ENCODE measurements at places on chromosomes 13 and 19.

GRCh38 chr19:609004-609346 is 19.3 kb downstream of the HCN2 start:
- DNase-seq: no peak

- peak; percentile 13 for DNase-seq
Observed at GRCh38 chr13:77184455-77184854, 142.4 kb downstream of the MYCBP2 start.

- no peak for DNase-seq
Observed at GRCh38 chr13:42816538-42816937, 35.2 kb downstream of the FAM216B start.

DNA sequence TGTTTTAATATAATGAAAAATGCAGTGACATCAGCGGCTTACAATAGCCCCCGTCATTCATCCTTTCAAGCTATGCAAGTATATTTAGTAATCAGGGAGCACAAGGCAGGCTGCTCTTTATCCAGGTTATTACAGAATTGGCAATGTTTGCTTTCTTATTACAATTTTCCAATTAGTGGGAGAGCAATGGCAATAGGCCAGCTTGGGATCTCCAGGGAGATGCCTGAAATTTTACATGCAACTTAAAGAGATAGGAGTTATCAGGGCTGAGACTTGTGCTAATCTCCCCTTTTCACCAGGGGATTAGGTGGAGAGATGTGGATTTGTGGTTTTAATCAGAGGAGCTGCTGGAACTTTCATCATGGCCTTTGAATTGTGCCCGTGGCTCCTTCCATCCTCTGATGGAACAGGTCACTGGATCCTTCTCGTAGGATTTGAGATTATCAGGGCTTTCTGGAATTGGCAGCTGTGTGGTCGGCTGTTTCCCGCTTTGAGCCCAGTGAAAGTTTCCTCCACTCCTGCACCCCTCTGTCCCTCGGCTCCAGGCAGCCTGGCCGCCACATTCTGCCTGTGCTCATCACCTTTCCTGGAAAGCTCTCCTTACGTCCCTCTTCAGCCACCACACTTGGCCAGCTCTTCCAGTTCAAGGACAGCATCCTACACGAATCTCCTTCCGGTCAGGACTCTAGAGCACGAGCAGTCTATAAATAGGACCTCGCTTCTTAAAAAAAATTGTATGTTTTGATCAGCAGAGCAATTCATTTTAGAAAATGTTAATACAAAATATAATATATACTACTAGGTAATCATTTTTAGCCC is 47.0 kb downstream of the CBY2 start:
- DNase-seq: no peak

All from stimulated activated CD4-positive, alpha-beta T cell treated with anti-CD3 and anti-CD28 coated beads, Interleukin-2, amount 100 ng/mL, for 48 hours (primary cell).